ENCODE measurements at places on chromosomes 3 and 15.

DNA sequence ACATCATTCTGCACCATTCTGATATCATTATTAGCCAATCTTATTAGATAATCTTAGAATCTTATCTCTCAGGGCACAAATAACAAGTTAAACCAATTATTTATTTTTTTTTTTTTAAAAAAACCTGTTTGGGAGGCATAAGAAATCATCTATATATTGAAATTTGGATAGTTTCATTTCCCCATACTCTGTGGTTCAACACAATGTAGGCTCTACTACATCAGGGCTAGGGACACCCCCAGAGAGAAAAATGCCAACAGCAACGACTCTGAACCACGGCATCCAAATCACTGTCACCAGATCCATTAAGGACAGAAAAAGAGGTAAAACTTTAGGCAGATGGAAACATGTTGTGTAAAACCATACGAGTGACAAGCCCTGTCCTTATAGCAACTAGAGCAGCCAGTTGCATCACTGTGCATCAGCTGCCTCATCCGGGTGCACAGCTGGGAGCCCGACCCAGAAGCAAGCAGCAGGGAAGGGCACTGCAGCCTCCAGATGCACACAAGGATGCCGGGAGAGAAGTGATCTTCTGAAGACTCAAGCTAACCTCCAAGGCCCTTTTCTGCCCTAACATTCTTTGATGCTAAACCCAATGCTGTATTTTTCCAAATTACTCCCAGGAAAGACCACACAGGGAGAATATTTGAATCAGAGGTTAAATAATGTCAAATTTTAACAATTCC lies 381.1 kb downstream of the CTNNB1 start:
- no peak for DNase-seq

GRCh38 chr3:117252208-117252607 lies 542.6 kb downstream of the TUSC7 start:
- no peak for DNase-seq

DNA sequence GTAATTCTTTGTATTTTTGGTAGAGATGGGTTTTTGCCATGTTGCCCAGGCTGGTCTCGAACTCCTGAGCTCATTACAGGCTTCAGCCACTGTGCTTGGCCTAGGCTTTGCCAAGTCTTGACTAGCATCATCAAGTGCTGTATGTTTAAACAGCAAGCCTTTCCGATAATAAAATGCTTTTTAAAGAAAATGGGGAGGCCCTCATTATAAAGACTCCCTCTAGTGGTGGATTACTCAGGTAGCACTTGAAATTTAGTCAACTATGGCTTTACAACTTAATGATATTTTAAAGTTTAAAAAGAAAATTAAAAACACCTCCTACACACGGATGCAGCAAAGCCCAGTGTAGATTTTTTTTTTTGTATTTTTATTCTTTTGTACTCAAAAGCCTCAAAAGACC lies 213.6 kb downstream of the GAP43 start:
- DNase-seq = no peak

DNA sequence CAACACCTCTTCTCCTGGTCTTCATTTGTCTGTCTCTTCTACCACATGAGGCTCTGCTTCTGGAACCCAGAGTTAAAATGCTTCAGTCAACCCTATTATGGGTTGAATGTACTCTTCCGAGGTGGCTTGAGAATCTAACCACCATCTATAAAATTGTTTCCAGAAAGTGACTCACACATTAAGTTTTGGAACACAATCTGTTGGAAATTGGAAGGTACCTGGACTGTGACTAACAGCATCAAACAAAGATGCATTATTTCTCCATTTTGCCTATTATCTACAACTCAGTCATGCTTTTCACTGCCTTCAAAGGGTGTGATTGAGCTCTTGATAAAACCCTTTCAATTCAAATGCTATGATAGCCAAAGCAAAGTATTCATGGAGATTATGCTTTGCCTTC lies 499.0 kb upstream of the SEMA6D start:
- no peak for DNase-seq

All from stimulated activated CD4-positive, alpha-beta T cell treated with anti-CD3 and anti-CD28 coated beads, Interleukin-12 subunit alpha, Interleukin-12 subunit beta, amount 100 ng/mL, for 48 hours (primary cell).